ENCODE measurements at places on chromosomes 3 and 15. TPM values are rescaled to one million over a fixed set of nuclear protein-coding genes. Genes with fewer than 3 reads are reported as not detected.

GRCh38 chr15:75360391-75360790 lies 8.0 kb downstream of the MAN2C1 start:
- no peak for DNase-seq

Gene HRG
- total RNA-seq = not detected

Gene ATRIP
- 7.5 TPM for total RNA-seq

Gene TTLL13
- total RNA-seq = 0.71 TPM

GRCh38 chr3:192249516-192249915 lies 477.8 kb downstream of the FGF12 start:
- no peak for DNase-seq

- no peak for DNase-seq
Observed at GRCh38 chr3:161413855-161414210, 42.5 kb upstream of the SPTSSB start.

Gene MYD88
- 25.0 TPM for total RNA-seq

GRCh38 chr15:41511899-41512369 lies 1.7 kb downstream of the LTK start:
- DNase-seq = no peak

DNA sequence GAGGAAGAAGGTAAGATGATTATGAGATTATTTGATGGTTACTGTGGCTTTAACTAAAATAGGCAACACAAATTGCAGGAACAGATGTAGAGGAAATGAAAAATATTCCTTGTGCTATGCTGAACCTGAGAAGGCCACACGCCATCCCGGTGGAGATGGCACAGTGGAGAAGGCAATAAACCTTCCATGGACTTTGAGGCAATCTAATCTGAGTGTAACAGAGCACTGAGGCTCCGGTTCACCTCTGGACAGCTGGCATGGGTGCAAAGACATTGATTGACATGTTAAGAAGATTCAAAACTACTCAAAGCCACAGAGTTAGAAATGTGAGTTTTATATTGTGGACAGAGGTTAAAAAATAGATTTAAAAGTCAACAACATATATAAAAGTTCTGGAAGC lies 535.7 kb downstream of the AGBL1 start:
- DNase-seq = no peak

DNA sequence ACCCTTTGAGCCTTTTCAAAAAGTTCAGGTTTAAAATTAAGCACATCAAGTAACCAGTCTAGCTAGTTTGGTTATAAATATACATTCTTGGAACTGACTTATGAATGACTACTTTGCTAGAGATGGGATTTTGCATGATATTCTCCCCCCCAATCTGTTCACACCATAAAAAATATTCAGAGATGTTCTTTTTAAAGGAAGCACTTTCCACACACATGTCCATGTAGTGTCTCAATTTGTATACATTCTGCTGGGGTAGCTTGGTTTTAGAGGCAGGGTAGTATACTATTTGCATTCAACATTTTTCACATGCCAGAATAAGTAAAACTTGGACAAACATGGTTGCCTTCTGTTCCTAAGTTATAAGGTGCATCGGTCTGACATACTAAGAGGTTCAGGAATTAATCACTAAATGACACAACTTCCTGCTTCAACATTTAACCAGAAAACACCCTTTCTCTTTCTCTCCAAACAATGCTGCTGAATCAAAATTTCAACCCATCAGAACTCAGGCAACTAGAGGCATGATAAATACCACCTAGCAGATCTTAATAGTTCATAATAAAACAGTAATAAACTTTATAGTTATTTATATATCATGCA lies 57.0 kb downstream of the SUMF1 start:
- DNase-seq = no peak

Gene CPNE4
- total RNA-seq = 0.18 TPM

DNA sequence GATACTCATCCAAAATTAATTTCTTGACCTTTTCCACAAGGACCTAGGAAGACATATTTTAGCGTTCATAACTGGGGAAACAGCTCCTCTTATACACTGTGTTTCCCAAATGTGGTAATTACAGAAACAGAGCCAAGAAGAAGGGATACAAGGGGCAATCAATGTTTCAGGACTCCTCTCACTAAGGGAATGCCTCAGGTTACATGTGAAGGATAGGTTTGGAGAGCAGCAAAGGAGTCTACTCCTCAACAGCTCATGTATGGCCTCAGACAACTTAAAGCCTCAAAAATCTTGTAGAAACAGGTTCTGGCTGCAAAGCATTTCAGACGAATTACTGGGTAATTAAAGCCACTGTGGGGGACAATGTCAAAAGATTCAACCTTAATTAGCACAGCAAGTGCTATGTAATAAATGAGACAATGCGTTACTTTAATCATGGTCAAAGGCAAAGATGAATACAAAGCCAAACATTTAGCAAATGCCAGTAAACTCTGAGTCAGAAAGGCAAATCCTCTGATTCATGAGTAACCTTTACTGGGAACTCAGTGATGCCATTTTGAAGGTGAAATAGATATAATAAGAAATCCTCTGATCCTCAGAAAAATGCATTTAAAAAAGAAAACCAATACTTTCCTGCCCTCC lies 1111.2 kb downstream of the TUSC7 start:
- DNase-seq = no peak

DNA sequence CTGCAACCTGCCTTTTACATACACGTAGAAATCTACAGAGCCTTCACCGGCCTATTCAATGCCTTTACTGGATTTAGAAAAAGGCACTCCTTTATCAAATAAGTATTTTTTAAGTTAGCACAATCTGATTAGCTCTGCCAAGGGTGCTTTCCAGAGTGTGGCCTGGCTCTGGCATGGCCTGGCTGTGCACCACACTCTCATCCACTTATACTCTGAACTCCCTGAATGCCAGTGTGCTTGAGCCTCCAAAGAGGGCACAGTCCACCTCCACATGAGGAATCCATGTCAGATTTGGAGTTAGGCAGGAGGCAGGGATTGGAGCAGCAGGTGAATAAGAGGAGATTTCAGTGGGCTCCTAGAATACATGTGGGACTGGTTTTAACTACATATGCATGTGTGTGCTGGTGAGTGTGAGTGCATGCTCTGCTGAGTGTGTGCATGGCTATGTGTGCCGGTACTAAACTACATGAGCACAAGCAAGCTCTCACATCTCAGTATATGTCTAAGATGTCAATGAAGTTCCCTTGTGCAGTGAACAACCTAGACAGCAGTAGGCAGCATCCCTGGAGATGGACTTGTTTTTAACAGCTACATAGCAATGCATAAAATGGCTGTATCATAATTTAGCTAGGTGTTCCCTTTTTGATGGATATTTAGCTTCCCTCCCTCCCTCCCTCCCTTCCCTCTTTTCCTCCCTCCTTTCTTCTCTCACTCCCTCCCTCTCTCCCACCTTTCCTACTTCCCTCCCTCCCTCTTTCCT lies 17.8 kb upstream of the ZFAND6 start:
- DNase-seq = no peak

Gene CCDC14
- 34.9 TPM for total RNA-seq

GRCh38 chr3:183645254-183645653 lies 9.8 kb downstream of the KLHL24 start:
- DNase-seq = no peak

GRCh38 chr3:73657186-73657585 lies 32.4 kb upstream of the PDZRN3 start:
- no peak for DNase-seq

- DNase-seq = no peak
Observed at GRCh38 chr3:108127301-108127988, 36.6 kb upstream of the CD47 start.

Gene CADPS
- 1.1 TPM for total RNA-seq

DNA sequence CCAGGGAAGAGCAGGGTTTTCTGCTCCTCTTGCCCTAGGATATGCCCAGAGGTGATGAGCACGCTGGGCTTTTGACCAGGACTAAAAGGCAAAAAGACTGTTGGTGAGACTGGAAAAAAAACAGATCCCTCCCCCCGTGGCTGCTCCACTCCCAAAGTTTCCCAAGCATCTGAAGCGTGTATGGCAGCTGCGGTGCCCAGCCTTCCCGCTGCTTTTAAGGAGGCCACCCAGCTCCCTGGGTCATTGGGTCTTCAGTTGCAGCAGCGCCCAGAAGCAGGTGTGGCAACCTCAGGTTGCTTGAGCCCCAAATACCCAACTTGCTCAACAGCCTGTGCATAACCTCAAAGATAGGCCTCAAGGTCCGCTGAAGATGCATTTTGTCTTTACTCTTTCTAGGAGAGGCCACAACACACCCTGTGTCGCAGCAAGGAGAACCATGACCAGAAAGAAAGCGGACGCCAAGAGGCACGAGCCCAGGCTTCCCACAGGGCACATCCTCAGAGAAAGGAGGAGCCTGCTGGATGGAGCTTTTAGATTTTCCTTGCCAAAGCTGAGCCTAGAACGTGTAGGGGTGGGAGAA lies 2.0 kb downstream of the SRGAP3 start:
- no peak for DNase-seq

DNA sequence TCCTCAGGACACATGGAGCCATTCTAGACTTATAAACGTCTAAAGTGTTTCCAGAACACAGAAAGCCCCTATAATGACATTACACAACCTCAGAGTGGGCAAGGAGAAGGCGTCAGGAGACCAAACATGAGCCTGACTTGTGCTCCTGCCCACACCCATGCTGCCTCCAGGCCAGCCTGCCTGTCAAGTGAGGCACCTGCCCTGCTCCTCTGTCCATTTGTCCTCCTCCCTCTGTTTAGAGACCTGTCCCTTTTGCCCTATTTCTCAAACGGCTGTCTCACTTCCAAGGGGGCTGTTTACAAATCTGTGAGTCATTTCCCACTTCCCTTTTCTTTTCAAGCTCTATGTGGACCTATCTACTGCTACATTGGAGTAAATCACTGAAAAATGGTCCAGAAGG lies 21.0 kb downstream of the ZDHHC3 start:
- DNase-seq = no peak

- DNase-seq = no peak
Observed at GRCh38 chr3:190746986-190747385, 115.5 kb downstream of the GMNC start.

Gene WDR93
- total RNA-seq = not detected

Gene IL1RAP
- total RNA-seq = 21.4 TPM

Gene ZNF280D
- 96.6 TPM for total RNA-seq

GRCh38 chr3:13347390-13347950 lies 72.7 kb downstream of the NUP210 start:
- DNase-seq = no peak

Gene MTFMT
- 15.1 TPM for total RNA-seq

DNA sequence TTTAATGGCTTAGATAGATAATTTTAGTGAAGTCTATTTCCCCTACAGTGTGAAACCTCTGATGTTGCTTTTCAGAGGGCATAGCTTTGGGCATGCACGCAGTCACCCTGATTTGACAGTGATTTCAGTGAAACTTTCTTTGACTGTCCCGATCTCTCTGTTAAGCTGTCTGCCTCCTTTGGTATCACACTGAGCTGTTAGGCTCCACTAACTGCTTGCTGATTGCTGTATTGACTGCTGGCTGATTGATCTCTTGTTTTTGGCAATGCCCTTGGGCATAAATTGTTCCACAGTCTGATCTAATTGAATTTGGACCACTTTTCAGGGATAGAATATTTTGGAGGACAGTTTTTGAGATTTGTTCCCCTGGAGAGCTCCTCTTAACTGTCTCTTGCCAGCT lies 68.5 kb upstream of the CCDC54 start:
- no peak for DNase-seq

DNA sequence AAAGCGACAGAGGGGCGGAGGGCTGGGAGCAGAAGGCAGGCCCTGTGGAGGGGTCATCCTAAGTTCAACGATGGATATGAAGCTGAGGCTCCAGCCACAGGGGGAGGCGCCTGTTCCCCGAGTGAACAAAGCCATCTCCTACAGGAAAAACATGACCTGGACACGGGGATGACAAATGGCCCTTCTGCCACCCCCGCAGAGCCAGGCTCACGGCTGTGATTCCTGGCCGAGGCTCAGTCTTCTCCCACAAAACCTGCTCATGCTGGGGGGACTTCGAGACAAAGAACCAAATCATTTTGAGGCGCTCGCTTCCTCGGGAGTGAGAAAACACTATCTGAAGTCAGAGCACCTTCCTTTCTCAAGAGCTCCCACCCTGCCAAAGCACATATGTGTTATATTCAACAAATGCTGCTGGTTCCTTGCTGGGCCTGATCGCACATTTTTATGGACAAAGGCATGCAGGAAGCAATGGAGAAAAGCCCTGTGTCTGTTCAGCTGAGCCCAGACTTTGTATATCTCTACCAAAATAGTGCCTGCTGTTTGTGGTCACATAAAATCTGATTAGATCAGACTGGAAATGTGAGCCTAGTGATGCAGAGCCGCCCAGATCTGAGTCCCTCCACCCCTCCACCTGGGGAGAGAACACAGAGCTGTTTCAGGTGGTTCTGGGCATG lies 5.6 kb downstream of the RBP1 start:
- DNase-seq = no peak

- DNase-seq = peak; percentile 58
Observed at GRCh38 chr15:100765467-100766241, 114.0 kb upstream of the ALDH1A3 start.

DNA sequence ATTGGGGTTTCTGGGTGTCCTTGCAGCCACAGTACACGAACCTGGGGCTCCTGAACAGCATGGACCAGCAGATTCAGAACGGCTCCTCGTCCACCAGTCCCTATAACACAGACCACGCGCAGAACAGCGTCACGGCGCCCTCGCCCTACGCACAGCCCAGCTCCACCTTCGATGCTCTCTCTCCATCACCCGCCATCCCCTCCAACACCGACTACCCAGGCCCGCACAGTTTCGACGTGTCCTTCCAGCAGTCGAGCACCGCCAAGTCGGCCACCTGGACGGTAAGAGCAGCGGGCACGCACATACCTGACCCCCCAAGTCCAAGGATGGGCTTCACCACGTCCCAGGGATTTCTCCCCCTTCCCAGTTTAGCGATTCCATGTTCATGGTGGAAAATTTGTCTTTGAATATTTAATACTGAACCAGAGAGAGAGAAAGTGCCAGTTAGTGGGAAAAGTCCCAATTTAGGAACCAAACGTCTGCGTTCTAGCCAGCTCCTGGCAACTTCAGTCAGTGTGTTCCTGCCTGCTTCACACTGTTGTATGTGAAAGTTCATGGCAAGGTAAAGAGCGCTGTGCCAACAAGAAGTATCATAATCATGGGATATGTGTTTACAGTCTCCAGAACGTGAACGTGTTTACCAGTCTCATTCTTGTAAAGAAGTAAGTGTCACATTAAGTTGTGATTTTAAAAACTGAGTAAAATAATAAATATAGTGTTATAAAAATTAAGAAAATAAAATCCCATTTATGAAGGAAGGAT lies 177.2 kb downstream of the TP63 start:
- no peak for DNase-seq

Gene RTP1
- total RNA-seq = not detected
